Caco-2 (cell line): ENCODE measurements at places on chromosomes 1 and 21. TPM values are rescaled to one million over a fixed set of nuclear protein-coding genes. Genes with fewer than 3 reads are reported as not detected.

GRCh38 chr1:31043631-31044030 is 21.9 kb downstream of the PUM1 start:
- no peak overlapping the region for H3K4me3 ChIP-seq
- no peak for DNase-seq
- no peaks in the 10 kb centered on the region for H3K36me3 ChIP-seq
- no peaks in the 10 kb centered on the region for H3K4me1 ChIP-seq
- H3K27me3 ChIP-seq: no peaks in the 10 kb centered on the region
- H3K27ac ChIP-seq: no peak overlapping the region

Gene FCER1G
- total RNA-seq: 1.5 and 2.6 TPM in 2 replicates

Gene FMOD
- 32.6 and 36.3 TPM in 2 replicates for total RNA-seq

GRCh38 chr1:20229171-20229570 is 42.9 kb upstream of the PLA2G2C start:
- H3K4me3 ChIP-seq: no peak overlapping the region
- no peak overlapping the region for H3K27ac ChIP-seq
- DNase-seq: no peak
- H3K27me3 ChIP-seq: no peaks in the 10 kb centered on the region

DNA sequence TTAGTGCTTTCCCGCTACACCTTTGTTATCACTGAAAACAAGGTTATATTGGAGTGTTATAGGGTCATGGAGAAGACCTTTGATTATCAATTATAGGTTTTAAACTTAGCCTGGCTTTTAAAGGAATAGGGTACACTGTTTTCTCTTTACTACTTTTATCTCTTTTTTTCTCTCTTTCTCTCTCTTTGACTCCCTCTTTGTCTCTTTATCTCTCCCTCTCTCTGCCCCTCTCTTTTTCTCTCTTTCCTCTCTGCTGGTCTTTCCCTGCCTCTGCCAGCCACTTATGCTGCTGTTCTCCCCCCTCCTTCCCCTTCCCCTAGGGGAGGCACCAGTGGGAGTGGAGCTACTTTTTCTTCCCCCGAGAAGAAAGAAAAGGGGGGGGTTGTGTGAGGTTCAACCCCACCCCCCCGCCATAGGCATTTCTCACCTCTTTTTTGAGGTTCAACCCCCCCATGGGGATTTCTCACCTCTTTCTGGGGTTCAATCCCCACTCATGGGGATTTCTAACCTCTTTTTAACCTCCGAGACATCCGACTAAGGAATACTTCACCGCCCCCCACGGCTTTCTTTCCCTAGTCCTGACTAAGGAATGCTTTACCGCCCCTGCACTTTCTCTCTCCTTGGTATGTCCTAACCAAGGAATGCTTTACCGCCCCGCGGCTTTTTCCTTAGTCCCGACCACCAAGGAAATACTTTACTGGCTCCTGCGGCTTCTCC is 17.2 kb upstream of the ZBTB8B start:
- H3K4me1 ChIP-seq: no peaks in the 10 kb centered on the region
- no peaks in the 10 kb centered on the region for H3K27me3 ChIP-seq
- DNase-seq: peak; percentile 16
- H3K27ac ChIP-seq: no peak overlapping the region
- no peak overlapping the region for H3K4me3 ChIP-seq
- no peaks in the 10 kb centered on the region for H3K36me3 ChIP-seq

Gene SH2D5
- 2.8 and 3.5 TPM in 2 replicates for total RNA-seq

DNA sequence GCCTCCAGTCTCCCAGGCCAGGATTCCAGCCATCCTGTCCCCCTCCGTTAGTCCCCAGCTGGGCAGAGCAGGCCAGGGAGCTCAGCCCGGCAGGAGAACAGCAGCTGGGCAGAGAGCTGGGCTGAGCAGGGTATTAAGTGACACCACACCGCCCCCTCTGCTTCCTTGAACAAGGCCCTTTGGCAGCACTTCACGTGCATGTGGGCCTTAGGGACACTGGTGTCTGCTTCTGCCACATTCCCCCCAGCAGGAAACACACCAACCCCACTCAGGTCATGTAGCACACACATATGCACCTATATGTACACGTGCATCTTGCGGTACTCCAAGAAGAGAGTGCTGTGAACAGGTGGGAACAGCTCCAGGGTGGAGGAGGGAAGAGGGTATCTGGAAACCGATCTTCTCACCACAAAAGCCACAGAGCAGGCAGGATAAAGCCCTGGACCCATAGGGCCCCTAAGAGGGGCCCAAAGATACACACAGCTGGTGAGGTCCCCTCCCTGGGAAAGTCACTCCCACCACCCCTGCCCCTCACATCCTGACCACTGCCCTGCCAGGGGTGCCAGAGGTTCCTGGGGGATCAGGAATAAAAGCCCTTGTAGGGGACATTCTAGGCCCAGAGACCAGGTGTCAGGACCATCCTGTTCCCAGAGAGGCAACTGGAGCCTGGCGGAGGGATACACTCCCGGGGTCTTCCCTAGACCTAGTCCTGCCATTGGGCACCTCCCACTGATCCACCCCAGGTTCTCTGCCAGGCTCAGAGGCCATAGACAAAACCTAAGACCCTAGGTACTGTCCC is 4.5 kb downstream of the EPHA2 start:
- H3K4me3 ChIP-seq: no peak overlapping the region
- peak overlapping the region; percentile 76 for H3K27ac ChIP-seq
- H3K27me3 ChIP-seq: no peaks in the 10 kb centered on the region
- H3K36me3 ChIP-seq: peaks cover 4% of the 10 kb centered on the region
- DNase-seq: no peak
- peaks cover 58% of the 10 kb centered on the region for H3K4me1 ChIP-seq

Gene RAP1GAP
- total RNA-seq: 7.2 and 9.3 TPM in 2 replicates

DNA sequence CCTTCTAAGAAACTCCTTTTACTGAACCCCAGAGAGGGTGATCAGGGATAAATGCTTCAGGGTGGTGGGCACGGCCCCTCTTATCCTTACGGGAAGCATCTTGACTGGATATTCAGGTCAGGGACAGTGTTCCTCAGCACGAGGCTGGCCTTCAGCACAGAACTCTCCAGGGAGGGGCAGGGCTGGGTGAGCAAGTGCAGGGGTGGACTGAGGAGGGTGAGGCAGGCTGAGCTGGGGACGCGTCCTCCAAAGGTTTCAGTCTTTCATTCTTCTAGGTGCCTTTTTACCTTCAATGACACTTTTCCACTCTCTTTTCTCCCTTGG is 52.3 kb downstream of the RASSF5 start:
- H3K4me1 ChIP-seq: peaks cover 11% of the 10 kb centered on the region
- no peaks in the 10 kb centered on the region for H3K27me3 ChIP-seq
- no peak overlapping the region for H3K27ac ChIP-seq

DNA sequence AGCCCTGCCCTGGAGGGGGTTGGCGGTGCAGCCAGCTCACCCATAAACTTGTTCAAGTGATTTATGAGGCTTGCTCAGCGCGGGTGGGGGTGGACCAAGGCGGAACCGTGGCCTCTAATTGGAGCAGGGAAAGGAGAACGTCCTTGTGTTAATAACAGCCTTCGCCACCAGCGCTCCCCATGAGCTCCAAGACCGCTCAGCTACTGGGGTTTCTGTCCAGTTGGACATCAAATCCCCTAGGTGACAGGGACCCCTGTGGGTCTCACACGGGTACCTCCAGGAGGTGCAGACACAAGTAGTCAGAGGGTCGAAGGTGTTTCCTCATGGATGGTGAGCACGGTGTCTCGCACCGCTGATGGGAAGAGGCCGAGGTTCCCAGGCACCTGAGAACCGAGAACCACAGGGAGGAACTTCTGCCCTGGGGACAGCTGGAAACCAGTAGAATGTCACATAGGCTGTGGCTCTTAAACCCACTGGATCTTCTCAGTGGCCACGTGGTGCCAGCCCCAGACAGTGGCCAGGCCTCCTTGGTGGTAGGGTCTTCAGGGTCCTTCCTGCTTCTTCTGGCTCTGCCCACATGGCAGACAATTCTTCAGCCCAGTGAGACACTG is 3.7 kb upstream of the ACTRT2 start:
- no peaks in the 10 kb centered on the region for H3K27me3 ChIP-seq
- peak; percentile 32 for DNase-seq

GRCh38 chr1:14310476-14310875 is 288.0 kb upstream of the KAZN start:
- H3K27me3 ChIP-seq: no peaks in the 10 kb centered on the region
- H3K4me1 ChIP-seq: no peaks in the 10 kb centered on the region
- no peak overlapping the region for H3K27ac ChIP-seq
- H3K36me3 ChIP-seq: no peaks in the 10 kb centered on the region
- H3K4me3 ChIP-seq: no peak overlapping the region

DNA sequence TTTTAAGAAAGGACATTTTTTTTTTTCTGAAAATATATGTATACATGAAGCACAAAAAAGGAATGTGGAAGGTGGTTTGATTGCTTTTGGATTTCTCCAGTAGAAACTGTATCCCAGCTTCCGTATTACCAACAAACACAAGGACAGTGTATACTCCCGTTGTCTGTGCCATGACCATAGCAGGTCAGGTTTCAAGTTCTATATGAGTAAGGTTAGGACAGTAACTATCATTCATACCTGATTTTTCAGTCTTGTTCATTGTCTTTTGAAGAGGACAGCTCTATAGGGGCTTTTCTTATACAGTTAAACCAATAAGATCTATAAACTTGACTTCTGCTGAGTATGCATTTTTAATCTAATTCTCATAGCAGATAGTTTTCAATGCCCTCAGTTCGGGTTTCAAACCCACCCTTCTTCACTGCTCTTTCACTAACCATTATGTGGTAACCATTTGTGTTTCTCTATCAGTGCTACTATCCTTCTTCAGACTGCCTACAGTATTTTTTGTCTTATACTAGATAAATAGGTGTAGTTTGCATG is 19.6 kb downstream of the UBAP2L start:
- peaks cover 6% of the 10 kb centered on the region for H3K36me3 ChIP-seq
- H3K27ac ChIP-seq: no peak overlapping the region
- H3K27me3 ChIP-seq: no peaks in the 10 kb centered on the region
- H3K4me3 ChIP-seq: no peak overlapping the region

DNA sequence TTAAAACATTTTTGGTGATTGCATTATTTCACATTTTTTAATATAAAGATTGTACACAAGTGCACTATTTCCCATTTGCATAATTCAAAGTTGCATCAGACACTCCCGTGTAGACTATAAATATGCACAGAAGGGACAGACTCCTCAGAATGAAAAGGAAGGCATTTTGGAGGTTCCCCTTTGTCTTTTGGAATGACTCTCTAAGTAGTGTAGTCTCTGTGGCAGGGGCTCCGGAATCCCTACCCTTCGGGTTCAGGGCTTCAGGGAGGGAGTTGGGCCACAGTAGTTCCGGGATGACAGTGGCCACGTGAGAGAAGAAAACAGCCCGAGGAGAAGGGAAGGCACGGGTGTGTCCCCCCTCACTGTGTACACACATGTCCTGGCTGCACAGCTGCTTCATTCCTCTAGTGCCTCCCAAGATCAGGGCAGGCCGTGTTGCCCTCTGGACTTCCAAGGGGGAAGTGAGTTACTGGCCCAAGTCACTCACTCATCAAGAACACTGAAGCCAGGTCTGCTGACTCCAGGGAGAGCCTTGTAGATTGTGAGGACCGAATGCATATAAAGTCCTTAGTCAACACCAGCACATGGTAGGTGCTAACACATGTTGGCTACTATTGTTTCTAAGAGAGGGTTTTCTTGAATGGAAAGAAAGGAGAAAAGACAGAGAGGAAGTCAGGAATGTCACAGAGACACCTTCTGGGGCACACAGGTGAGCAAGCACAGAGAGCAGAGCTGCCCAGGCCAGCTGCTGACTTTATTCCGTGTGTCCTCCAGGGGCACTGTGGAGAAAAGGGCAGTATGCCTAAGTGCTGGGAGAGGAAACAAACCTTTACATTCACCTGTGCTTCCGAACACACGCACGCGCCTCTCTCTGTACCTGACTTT is 39.8 kb downstream of the LHX4 start:
- H3K4me1 ChIP-seq: peaks cover 10% of the 10 kb centered on the region; the same call in 1 of the 2 replicates
- DNase-seq: peak; percentile 44
- no peak overlapping the region for H3K27ac ChIP-seq
- H3K4me3 ChIP-seq: no peak overlapping the region
- no peaks in the 10 kb centered on the region; the same call in 1 of the 2 replicates for H3K36me3 ChIP-seq

DNA sequence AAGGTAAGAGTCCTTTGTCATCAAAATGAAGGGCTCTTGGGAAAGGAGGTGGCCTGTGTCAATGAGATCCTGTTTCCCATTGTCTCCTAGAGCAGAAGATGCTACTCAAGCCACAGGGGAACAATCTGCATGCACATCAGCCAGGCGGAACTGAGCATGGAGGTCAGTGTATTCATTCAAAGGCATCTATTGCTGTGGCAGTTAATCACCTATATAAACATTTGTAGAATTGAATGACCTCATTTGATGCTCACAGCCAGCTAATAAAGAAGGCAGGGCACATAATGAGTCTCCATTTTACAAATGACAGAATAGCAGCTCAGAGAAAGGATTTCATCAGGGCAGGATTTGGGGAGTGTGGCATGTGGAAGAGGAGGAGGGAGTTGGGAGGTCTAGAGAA is 5.7 kb upstream of the FYB2 start:
- H3K4me3 ChIP-seq: no peak overlapping the region
- peaks cover 8% of the 10 kb centered on the region for H3K4me1 ChIP-seq
- DNase-seq: no peak
- no peaks in the 10 kb centered on the region for H3K36me3 ChIP-seq
- no peak overlapping the region for H3K27ac ChIP-seq

Gene MCOLN3
- total RNA-seq: 2.1 and 2.5 TPM in 2 replicates

DNA sequence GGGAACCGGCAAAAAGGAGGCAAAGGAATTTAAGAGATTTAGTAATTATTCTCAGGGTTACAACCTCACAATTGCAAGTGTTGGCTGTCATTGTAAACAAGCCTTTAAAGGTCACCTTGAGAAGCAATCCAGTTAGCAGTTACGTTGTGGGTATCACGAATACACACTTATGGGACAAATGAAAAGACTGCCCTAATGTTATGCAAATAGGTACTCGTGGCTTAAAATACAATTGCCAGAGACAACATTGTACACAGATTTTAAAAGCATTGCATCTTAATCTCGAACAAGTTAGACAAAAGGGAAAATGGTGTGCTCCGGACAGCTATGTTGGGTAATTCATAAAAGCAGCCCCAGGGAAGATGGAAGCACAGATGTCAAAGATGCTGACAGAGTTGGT is 120.5 kb upstream of the ZC3H12A start:
- H3K36me3 ChIP-seq: no peaks in the 10 kb centered on the region
- H3K4me1 ChIP-seq: no peaks in the 10 kb centered on the region
- no peak overlapping the region for H3K4me3 ChIP-seq
- no peaks in the 10 kb centered on the region for H3K27me3 ChIP-seq

Gene MANEAL
- 24.8 and 25.9 TPM in 2 replicates for total RNA-seq

Gene BRINP2
- not detected in 2 replicates for total RNA-seq

Gene CRYBG2
- 63.3 and 66.1 TPM in 2 replicates for total RNA-seq

Gene WNT4
- 0.21 and 0.79 TPM in 2 replicates for total RNA-seq
